ENCODE measurements at places on chromosomes 1 and 21.

DNA sequence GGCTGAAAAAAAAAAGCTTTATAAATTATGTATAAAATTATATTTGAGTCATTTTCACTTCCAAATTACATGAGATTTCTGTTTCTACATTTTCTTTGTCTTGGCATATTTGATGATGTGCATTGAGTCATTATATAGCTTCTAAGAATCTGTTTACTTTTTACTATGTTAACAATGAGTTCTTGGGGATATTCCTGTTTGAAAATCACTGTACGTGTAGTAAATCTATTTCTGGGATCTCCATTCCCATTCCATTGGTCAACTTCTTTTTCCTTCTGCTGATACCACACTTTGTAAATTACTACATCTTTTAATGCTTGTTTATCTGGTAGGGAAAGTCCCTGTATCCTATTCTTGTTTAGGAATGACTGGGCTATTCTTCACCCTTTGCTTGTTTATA is 43.6 kb downstream of the TNFRSF9 start:
- DNase-seq: no peak

GRCh38 chr1:12173631-12174121 is 6.9 kb downstream of the TNFRSF1B start:
- DNase-seq: peak; percentile 78

- DNase-seq: no peak
Measured at GRCh38 chr1:237736372-237737029, 154.2 kb downstream of the ZP4 start.

- DNase-seq: no peak
Measured at GRCh38 chr1:117751321-117751720, 145.5 kb downstream of the TENT5C start.

DNA sequence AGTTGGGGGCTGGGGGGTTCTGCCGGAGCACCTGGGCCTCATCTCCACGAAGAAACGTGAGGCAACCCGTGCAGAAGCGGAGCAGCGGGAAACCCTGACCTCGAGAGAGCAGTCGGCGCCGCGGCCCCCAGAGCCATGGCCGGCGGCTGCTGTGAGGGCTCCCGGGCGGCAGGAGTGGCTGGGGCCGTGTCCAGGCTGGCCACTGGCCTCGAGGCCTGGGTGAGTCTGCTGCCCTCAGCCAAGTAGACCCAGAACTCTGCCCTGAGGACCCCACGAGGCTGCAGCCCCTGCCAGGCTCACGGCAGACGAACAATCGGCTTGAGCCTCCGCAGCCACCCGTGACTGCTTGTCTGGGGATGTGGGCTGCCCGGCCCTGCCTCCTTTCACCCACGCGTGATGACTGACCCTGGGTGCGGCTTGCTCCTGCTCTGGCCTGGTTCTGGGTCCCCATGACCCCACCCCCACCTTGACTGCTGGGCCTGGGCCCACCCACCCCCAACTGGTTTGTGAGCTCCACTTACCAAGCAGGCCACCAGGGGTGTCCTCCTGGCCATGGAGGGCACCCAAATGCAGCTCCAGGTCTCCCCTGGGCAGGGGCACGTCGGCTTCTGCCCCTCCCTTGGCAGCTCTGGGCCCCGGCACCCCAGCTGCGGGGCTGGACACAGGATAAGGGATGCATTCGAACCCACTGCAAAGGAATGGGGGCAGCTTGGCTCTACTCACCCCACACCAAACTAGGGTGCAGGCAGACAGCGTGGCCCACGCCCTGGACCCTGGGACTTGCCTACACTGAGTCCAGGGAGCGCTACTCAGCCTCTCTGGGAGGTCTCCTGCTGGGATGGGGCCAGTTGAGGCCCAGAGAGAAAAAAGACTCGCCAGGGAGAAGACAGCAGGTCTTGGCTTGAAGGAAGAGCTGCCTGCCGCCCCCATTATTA is 34.2 kb downstream of the MORN1 start:
- no peak for DNase-seq

- DNase-seq: no peak
Measured at GRCh38 chr1:96649301-96649700, 72.3 kb upstream of the PTBP2 start.

DNA sequence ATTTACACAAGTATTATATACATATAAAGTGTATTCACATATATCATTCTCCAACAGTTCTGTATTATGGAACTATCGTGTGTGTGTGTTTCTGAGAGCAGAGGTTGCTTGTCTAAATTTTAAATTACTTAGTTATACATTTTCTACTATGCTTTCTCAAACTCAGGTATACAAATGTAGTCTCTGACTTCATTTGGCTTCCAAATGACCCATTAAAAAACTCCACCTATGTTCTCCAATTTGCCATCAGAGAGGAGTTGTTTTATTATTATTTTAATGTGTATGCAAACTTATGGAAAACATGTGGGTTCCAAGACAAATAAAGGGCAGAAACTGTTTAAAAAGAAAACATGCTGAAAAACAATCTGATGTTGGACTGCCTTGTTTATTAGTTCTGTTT is 131.8 kb downstream of the ACBD6 start:
- no peak for DNase-seq

- DNase-seq: no peak
Measured at GRCh38 chr1:163673759-163674151, 352.0 kb downstream of the NUF2 start.
